ENCODE measurements at places on chromosomes 5 and 9. TPM values are rescaled to one million over a fixed set of nuclear protein-coding genes. Genes with fewer than 3 reads are reported as not detected.
A peak's percentile ranks its signal among the peaks of the same experiment; 100 is the strongest.

The C5orf22 gene
- polyA plus RNA-seq, result 12.0 TPM

- H3K27ac ChIP-seq, result peak overlapping the region; percentile 99
- no peaks in the 10 kb centered on the region for H3K36me3 ChIP-seq
Measured at GRCh38 chr9:130173666-130173983, 1.4 kb downstream of the NCS1 start.

DNA sequence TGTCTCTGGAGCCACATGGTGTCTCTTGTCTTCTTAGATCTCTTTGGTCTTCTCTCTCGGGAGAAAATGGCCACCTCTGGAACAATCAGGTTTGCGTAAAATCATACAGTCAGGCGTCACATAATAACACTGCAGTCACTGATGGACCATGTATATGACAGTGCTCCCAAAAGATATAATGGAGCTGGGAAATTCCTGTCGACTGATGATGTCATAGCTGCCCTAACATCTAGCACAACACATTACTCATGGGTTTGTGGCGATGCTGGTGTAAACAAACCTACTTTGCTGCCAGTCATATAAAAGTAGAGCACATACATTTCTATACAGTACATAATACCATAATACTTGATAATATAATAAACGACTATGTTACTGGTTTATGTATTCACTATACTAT lies 30.1 kb upstream of the RAI14 start:
- no peak overlapping the region for H3K27ac ChIP-seq
- H3K36me3 ChIP-seq, result no peaks in the 10 kb centered on the region
- no peak for DNase-seq

GRCh38 chr5:98880598-98880997 lies 48.2 kb downstream of the CHD1 start:
- no peaks in the 10 kb centered on the region for H3K4me1 ChIP-seq
- DNase-seq, result no peak
- H3K36me3 ChIP-seq, result peaks cover 35% of the 10 kb centered on the region
- H3K4me3 ChIP-seq, result no peak overlapping the region

GRCh38 chr9:132606066-132606465 lies 23.7 kb downstream of the BARHL1 start:
- DNase-seq, result no peak
- no peaks in the 10 kb centered on the region for H3K27me3 ChIP-seq
- no peak overlapping the region for H3K27ac ChIP-seq
- H3K4me3 ChIP-seq, result no peak overlapping the region
- H3K36me3 ChIP-seq, result peaks cover 86% of the 10 kb centered on the region
- no peaks in the 10 kb centered on the region for H3K4me1 ChIP-seq

- DNase-seq, result no peak
- no peaks in the 10 kb centered on the region for H3K27me3 ChIP-seq
- no peak overlapping the region for H3K27ac ChIP-seq
- no peak overlapping the region for H3K4me3 ChIP-seq
- H3K4me1 ChIP-seq, result no peaks in the 10 kb centered on the region
Measured at GRCh38 chr5:121816164-121816563, 35.5 kb upstream of the FTMT start.

DNA sequence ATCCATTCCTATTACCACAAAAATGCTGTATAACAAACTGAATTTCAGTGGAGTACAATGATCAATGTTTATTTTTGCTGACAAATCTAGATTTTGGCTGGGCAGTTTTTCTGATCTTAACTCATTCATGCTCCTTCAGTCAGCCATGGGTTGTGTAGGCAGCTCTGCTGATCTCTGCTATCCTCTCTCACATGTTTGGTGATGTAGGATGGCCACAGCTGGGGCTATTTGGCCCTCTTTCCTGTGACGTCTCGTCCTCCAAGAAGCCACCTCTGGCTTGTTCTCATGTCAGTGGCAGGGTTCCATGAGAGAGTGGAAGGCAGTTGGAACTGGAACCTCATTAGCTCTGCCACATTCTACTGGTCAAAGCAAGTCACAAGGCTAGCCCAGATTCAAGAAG lies 8.9 kb downstream of the NLN start:
- no peaks in the 10 kb centered on the region for H3K4me1 ChIP-seq
- no peaks in the 10 kb centered on the region for H3K27me3 ChIP-seq
- no peak for DNase-seq
- H3K36me3 ChIP-seq, result no peaks in the 10 kb centered on the region
- no peak overlapping the region for H3K27ac ChIP-seq

DNA sequence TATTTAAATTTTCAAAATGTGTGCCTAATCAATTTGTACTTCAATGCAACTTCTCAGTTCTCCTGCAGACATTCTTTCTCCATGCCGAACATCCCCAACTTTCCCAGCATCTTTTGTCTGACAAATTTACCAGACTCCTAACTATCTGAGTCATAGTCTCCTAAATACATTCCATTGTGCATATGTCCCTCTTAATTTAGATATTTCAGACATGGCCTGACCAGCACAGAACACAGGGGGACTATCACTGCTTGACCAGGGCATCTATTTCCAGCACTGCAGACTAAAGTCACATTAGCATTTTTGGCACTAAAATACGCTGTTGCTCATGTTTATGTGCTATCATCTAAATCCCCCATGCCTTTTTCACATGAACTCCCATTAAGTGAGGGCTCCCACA lies 71.9 kb downstream of the ITGA1 start:
- H3K4me3 ChIP-seq, result no peak overlapping the region
- H3K4me1 ChIP-seq, result peaks cover 48% of the 10 kb centered on the region
- peak overlapping the region; percentile 19 for H3K27ac ChIP-seq
- no peak for DNase-seq
- H3K27me3 ChIP-seq, result no peaks in the 10 kb centered on the region
- H3K36me3 ChIP-seq, result peaks cover 22% of the 10 kb centered on the region

The ZNF879 gene
- 1.6 TPM for polyA plus RNA-seq

DNA sequence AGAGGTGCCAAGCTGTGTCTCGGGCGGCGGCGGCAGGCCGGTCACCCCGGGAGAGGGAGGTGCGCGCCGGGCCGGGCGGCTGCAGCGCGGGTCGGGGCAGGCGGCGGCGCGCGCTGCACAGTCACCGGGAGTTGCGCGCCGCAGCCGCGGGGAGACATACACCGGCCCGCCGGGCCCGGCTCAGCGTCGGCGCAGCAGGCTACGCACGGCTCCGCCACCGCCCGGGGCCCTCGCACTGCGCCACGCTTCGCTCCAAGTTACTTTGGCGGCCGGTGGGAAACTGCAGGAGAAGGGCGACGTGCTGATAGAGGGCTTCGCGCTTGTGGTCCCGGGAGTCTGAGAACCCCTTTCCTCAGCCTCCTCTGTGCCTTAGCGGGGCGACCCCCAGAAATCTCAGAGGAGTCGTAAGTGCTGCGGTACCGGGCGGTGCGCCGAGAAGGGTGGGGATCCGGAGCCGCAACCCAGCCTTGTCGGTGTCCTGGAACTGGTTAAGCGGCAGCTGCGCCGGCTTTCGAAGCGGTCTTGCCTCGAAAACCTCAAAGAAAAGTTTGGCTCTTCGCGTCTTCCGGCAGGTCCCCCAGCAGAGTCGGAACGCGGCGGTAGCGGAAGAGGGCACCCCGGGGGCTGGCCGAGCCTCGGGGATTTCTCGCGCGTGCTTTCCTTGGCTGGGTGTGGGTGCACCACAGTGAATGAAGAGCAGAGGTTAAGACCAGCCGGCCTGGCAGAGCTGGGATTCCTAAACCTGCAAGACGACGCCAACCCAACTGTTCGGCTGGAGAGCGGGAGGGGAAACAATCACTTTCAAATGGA lies at the start of gene EFNA5:
Gene EFNA5, minus strand, starts transcription at position 6 of the 810 bp plus-strand sequence.
- peak within 1 kb of the TSS; percentile 79 for H3K27ac ChIP-seq
- H3K4me3 ChIP-seq, result peak within 1 kb of the TSS; percentile 63
- H3K36me3 ChIP-seq, result no peaks in the 10 kb centered on the region

- DNase-seq, result no peak
- H3K4me1 ChIP-seq, result no peaks in the 10 kb centered on the region
- H3K4me3 ChIP-seq, result no peak overlapping the region
- H3K27me3 ChIP-seq, result no peaks in the 10 kb centered on the region
- no peak overlapping the region for H3K27ac ChIP-seq
Measured at GRCh38 chr9:28320616-28321015, 747.3 kb upstream of the C9orf72 start.

GRCh38 chr5:41932770-41933169 lies 7.7 kb downstream of the FBXO4 start:
- DNase-seq, result no peak
- H3K4me3 ChIP-seq, result no peak overlapping the region
- no peak overlapping the region for H3K27ac ChIP-seq
- no peaks in the 10 kb centered on the region for H3K27me3 ChIP-seq

DNA sequence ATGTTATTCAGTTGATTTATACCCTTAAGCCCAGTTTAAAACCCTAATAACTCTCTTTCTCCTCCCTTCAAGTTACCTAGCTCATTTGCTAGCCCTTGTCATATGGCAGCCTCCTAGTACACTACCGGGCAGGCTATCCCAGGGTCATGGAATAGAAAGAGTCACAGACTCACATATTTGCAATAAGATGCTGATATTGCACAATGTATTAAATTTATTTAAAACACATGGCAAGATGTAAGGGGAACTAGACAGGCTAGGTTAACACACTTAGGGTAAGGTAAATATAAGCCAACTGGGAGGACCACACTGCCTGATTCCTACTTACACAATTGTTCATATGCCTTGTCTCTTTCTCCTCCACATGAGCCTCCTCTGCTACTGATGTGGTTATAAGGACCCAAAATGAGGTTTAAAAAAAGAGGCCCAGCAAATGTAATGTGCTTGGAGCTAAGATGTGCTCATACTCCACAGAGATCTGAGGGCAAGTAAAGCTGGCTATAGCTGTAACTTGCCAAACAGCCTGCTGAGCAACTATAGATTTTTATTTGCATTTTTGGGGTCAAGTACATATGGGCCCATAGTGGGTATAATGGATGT lies 130.0 kb downstream of the ENC1 start:
- no peaks in the 10 kb centered on the region for H3K27me3 ChIP-seq
- no peak overlapping the region for H3K4me3 ChIP-seq
- no peak overlapping the region for H3K27ac ChIP-seq

- DNase-seq, result no peak
- no peaks in the 10 kb centered on the region for H3K36me3 ChIP-seq
- peaks cover 19% of the 10 kb centered on the region for H3K4me1 ChIP-seq
- H3K27ac ChIP-seq, result no peak overlapping the region
- no peaks in the 10 kb centered on the region for H3K27me3 ChIP-seq
Measured at GRCh38 chr5:169098331-169099121, 202.4 kb downstream of the SLIT3 start.

The ASPN gene
- polyA plus RNA-seq, result 2.5 TPM

The CACNA1B gene
- 0.39 TPM for polyA plus RNA-seq

DNA sequence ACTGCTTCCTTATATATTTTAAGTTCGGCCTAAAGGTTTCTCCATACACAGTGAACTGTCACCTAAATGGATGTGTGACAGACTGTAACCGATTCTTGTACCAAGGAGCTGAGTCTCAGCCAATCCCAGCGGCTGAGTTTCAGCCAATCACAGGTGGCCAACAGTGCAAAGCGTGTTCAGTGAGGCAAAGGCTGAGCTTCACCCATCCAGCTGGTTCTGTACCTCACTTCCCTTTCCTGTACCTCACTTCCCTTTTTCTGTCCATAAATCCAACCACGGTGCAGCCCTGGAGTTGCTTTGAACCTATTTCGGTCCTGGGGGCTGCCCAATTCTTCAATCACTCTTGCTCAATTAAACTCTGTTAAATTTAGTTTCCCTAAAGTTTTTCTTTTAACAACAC lies 15.7 kb upstream of the TBC1D9B start:
- no peaks in the 10 kb centered on the region for H3K36me3 ChIP-seq
- no peak overlapping the region for H3K27ac ChIP-seq
- H3K4me1 ChIP-seq, result no peaks in the 10 kb centered on the region
- no peak for DNase-seq

The IL7R gene
- polyA plus RNA-seq, result 1.8 TPM

DNA sequence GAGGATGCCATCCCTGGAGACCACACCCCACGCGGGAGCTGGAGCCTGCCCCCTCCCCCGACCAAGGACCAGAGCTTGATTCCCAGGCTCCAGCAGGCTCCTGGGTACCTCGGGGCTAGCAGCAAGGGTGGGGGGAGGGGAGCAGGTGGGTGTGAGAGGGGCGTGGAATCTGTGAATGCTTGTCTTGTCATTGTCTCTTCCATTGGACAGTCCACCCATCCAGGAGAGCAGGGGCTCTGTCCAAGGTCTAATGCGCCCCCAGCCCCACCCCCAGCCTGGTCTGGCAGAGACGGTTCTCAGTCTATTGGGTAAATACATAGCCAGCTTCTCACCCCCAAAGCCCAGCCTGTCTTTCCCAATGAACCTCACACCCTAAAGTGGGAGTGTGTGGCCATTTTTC lies 22.8 kb downstream of the URM1 start:
- peaks cover 3% of the 10 kb centered on the region for H3K4me1 ChIP-seq
- no peak overlapping the region for H3K27ac ChIP-seq
- no peak for DNase-seq
- no peak overlapping the region for H3K4me3 ChIP-seq
- H3K27me3 ChIP-seq, result no peaks in the 10 kb centered on the region
- H3K36me3 ChIP-seq, result no peaks in the 10 kb centered on the region

The SPINK6 gene
- polyA plus RNA-seq, result not detected

- no peak overlapping the region for H3K4me3 ChIP-seq
- DNase-seq, result no peak
- no peak overlapping the region for H3K27ac ChIP-seq
- H3K36me3 ChIP-seq, result no peaks in the 10 kb centered on the region
- H3K27me3 ChIP-seq, result no peaks in the 10 kb centered on the region
Measured at GRCh38 chr5:11182441-11183080, 421.5 kb upstream of the DAP start.

DNA sequence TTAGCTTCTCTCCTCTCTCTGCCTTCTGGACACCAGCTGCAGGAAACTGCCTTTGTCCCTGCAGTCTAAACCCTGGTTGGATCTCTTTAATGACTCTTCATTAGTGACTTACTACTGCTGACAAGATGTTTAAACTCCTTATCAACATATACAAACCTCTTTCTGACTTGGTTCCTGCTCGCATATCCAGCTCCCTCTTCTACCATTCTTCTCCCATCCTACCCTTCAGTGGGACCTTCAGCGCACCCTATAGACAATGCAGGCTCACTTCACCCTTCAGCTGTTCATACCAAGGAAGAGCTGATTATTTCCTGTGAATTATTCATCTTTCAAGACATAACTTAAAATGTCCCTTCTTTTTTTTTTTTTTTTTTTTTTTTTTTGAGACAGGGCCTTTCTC lies 436.5 kb downstream of the KIAA0825 start:
- H3K36me3 ChIP-seq, result no peaks in the 10 kb centered on the region
- H3K4me1 ChIP-seq, result no peaks in the 10 kb centered on the region
- no peak overlapping the region for H3K4me3 ChIP-seq
- no peaks in the 10 kb centered on the region for H3K27me3 ChIP-seq

- DNase-seq, result no peak
- H3K4me1 ChIP-seq, result no peaks in the 10 kb centered on the region
- H3K36me3 ChIP-seq, result no peaks in the 10 kb centered on the region
- no peaks in the 10 kb centered on the region for H3K27me3 ChIP-seq
- no peak overlapping the region for H3K4me3 ChIP-seq
Measured at GRCh38 chr5:171155621-171156020, 153.4 kb upstream of the TLX3 start.

Measured in sigmoid colon (tissue), 7 donors.